ENCODE measurements at places on chromosomes 16 and 17. TPM values are rescaled to one million over a fixed set of nuclear protein-coding genes. Genes with fewer than 3 reads are reported as not detected.

The MYH1 gene
- total RNA-seq = not detected

The FN3KRP gene
- total RNA-seq = 27.2 TPM

The RAD51D gene
- 8.9 TPM for total RNA-seq

The TMEM220 gene
- total RNA-seq = 5.1 TPM

The KRT20 gene
- not detected for total RNA-seq

The XYLT1 gene
- 8.5 TPM for total RNA-seq

The SLC47A2 gene
- 0.06 TPM for total RNA-seq

The EPX gene
- total RNA-seq = not detected

The NTN3 gene
- 0.40 TPM for total RNA-seq

The TBC1D16 gene
- total RNA-seq = 25.4 TPM

The ZDHHC1 gene
- total RNA-seq = 6.3 TPM

The ACSF3 gene
- 18.8 TPM for total RNA-seq

The SLFN12L gene
- 0.12 TPM for total RNA-seq

The PLCD3 gene
- total RNA-seq = 27.3 TPM

The LGALS9B gene
- not detected for total RNA-seq

The CHMP1A gene
- total RNA-seq = 75.3 TPM

The FBXO39 gene
- 0.37 TPM for total RNA-seq

The CRHR1 gene
- total RNA-seq = not detected

The PPP1R27 gene
- total RNA-seq = not detected

The TPSAB1 gene
- total RNA-seq = not detected

The SLC26A11 gene
- 9.6 TPM for total RNA-seq

The KIF19 gene
- 1.2 TPM for total RNA-seq

The GRIN2A gene
- total RNA-seq = under 0.01 TPM

The PLA2G10 gene
- not detected for total RNA-seq

The EVI2B gene
- 0.13 TPM for total RNA-seq

The TBC1D28 gene
- total RNA-seq = not detected

The CDRT15 gene
- total RNA-seq = not detected

The TMED6 gene
- total RNA-seq = 0.13 TPM

The PTGES3L gene
- total RNA-seq = not detected

The CHST4 gene
- not detected for total RNA-seq

The HBZ gene
- not detected for total RNA-seq

The SBK1 gene
- not detected for total RNA-seq

The TP53TG3C gene
- total RNA-seq = not detected

The CDRT15L2 gene
- total RNA-seq = not detected

The MMP2 gene
- 576 TPM for total RNA-seq

The SLC52A1 gene
- not detected for total RNA-seq

The CCL17 gene
- not detected for total RNA-seq

The GCGR gene
- not detected for total RNA-seq

The FOXO3B gene
- 1.4 TPM for total RNA-seq

The PIK3R5 gene
- 0.26 TPM for total RNA-seq

The TBC1D3K gene
- not detected for total RNA-seq

The KCTD13 gene
- 4.2 TPM for total RNA-seq

The BIRC5 gene
- 63.8 TPM for total RNA-seq

The DNAH9 gene
- not detected for total RNA-seq

The ANKRD40CL gene
- not detected for total RNA-seq

The CA4 gene
- total RNA-seq = 0.25 TPM

The KCNJ18 gene
- total RNA-seq = not detected

The FSCN2 gene
- total RNA-seq = 2.8 TPM

The C16orf95 gene
- total RNA-seq = 2.6 TPM

The CSH1 gene
- not detected for total RNA-seq

The SERPINF2 gene
- total RNA-seq = not detected

The TK1 gene
- total RNA-seq = 136 TPM

The SAMD14 gene
- 0.53 TPM for total RNA-seq

The NME2 gene
- total RNA-seq = 710 TPM

The MYH2 gene
- not detected for total RNA-seq

Data from aortic smooth muscle cell (primary cell).